ENCODE measurements at places on chromosomes 16 and 17.

DNA sequence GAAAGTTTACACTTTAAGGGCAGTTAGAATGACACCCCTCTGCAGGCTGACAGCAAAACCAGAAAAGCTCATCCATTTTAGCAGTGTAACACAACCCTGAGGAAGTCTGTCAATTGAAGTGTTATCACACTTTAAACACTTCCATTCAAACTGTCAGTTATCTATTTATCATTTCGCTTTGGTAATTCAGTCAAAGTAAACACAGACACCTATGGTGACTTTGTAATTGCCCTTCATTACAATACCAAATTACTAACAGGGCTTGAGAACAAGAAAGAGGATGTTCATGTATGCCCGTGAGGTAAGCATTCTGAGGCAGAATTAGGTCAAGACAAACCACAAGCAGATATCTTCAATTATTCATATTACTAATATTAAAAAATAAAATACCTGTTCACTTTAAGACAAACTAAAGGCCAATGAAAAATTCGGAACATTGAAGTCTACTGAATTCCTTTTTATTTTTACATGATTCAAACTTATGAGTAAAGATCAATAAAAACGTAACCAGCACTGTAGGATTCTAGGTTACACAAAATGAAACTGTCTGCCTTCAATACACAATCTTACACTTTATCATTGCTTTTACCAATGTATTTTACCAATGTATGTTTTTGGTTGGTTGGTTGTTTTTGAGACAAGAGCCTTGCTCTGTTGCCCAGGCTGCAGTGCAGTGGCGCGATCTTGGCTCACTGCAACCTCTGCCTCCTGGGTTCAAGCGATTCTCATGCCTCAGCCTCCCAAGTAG is 57.1 kb downstream of the BRIP1 start:
- no peak for DNase-seq

DNA sequence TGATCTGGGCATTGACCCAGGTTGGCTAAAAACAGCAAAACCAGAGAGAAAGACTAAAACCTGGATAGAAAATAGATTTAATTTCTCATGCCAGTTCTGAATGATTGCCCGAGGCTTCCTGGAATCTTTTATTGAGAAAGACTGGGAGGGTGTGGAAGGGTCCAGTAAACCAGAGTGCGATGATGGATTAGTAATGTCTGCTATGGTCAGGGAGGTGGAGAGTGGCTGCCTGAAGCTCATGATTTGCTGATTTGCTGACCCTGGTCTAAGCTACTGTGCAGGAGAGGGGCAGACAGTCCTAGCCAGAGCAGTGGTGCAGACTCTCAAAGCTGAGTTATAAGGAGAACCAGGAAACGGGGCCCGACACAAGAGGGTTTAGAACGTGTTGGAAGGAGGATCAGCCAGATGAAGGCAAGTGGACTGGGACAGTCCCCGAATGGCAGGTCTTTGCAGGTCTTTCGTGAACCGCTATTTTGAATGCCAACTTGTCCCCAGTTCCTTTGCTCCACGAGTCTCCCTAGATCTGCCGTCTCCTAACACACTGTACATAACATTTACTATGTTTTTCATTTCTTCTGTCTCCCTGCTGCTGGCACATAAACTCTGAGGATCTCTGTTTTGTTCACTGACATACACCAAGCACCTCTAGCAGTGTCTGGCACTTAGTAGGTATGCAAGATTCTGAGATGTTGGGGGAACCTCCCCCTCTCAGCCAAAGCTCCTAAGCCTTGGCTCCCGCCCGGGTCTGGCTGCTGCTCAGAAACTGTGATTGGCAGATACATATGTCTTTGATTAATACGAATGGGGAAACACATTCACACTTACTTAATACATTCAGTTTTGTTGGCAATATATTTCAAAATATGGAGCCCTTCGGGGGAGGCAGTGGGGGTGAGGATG is 237.3 kb upstream of the TNRC6C start:
- DNase-seq = no peak

GRCh38 chr17:9382626-9383025 is 193.0 kb downstream of the STX8 start:
- no peak for DNase-seq

GRCh38 chr17:35453171-35453570 is 4.6 kb upstream of the SLFN13 start:
- no peak for DNase-seq

DNA sequence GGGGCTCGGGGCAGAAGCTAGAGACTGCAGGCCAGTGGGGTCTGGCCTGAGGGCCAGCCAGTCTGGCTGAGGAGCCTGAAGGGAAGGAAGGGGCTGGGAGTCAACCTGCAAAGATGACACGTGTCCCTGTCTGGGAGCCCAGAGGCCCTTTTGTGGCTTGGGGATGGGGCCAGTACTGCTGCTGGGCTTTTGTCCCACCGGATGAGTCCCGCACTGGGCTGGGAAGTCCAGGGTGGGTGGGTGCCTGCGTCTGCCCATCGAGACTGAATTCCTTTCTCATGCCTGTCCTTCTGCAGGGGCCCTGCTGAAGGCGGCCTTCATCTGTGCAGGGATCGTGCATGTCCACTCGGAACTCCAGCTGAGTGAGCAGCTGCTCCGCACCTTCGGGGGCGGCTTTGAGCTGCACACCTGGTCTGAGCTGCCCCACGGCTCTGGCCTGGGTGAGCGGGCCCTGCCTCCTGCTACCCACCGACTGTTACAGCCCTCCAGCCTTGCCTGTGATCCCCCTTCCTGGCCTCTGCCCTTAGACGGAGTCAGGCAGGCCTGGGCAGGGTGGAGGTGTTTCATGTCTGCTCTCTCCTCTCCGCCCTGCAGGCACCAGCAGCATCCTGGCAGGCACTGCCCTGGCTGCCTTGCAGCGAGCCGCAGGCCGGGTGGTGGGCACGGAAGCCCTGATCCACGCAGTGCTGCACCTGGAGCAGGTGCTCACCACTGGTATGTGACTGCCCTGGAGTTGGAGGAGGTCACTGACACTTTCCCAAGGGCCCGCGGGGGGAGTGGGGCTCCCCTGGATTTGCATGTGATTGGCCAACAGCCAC is 20.9 kb downstream of the FCSK start:
- DNase-seq = no peak

- no peak for DNase-seq
These were observed 22.1 kb downstream of the FCSK start for GRCh38 chr16:70476272-70477020.

DNA sequence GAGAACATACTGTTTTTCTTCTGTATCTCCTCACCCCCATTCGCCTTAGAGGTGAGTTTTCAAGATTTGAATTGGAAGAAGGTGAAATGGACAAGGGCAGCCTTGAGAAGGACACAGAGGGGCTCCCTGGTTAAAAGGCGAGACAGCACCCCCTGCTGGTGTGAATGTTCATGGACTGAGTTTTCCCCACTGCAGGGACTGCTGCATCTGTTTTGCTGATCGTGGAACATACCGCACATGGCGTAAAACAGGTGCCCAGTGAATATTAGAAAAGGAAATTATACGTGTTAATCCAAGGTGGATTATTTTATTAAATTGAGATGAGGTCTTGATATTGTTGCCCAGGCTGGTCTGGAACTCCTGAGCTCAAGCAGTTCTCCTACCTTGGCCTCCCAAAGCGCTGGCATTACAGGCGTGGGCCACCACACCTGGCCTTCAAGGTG is 54.5 kb downstream of the NDE1 start:
- peak; percentile 69 for DNase-seq

All from upper lobe of left lung (tissue), 6 donors.